Activated T-helper 1 cell treated with Interleukin-2 at 50 U/mL for 16 hours (primary cell): ENCODE measurements at places on chromosomes 5 and 9.

DNA sequence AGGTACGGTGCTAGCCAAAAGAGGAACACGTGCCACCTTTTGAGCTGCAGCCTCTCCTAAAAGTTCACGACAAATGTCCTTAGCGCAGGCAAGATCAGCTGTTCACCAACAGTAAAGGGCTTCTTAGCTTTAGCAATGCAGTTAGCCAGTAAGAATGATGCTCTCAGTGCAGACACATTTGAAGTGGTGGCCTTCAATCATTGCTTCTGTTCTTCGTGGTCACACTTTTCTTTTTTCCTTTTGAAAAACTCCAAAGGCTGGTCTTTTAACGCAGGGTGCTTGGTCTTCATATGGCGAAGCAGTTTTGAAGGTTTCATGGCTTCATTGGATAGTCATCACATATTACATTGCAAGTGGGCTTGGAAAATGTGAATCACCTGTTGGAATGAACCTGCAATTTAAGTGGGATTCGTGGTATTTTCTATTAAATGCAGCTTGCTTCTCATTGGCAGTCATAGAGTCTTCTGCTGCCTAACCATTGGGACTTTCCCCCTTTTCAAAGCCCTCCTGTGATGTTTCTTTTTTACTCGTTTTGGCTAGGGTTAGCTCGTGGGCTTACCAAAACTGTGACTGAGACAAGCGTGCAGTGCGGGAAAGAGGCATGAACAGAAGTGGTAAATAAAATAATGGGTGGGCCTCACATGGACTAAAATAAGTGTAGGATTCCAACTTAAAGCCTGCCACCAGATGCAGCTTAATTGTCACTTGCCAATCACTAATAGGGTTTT, 100.9 kb downstream of the MRPL36 start:
- DNase-seq: no peak

DNA sequence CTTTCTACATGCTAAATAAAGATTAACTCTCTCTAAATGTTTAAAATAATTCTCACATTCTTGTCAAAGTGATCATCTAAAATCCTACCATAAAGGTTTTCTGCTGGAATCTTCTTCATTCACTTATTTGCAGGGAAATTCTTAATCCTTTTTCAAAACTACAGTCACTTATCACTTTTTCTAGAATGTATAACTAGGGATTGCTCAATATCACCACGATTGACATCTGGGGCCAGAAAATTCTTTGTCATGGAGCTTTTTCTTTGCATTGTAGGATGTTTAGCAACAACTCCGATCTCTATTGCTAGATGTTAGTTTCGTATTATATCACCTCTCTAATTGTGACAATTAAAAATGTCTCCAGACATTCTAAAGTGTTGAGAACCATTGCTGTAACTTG, 344.9 kb upstream of the PIK3R1 start:
- DNase-seq: no peak

DNA sequence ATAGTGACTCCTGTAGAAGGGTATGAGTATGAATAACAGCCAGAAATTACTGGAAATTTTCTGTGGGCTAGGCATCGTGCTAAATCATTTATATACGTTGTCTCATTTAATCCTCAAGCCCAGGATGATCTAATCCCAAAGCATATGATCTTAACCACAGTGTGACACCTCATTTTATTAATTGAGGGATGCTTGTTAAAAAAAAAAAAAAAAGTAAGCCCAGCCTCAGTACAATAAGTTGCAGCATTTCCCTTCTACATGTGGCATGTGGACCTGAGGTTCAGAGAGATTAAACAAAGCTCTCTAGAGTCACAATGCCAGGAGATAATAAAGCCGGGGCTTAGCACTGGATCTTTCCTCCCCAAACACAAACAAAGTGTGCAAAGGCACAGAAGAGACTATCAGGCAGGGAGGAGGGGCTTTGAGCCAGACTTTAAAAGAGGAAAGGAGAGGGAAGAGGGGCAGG, 49.5 kb downstream of the KLF4 start:
- DNase-seq: no peak

DNA sequence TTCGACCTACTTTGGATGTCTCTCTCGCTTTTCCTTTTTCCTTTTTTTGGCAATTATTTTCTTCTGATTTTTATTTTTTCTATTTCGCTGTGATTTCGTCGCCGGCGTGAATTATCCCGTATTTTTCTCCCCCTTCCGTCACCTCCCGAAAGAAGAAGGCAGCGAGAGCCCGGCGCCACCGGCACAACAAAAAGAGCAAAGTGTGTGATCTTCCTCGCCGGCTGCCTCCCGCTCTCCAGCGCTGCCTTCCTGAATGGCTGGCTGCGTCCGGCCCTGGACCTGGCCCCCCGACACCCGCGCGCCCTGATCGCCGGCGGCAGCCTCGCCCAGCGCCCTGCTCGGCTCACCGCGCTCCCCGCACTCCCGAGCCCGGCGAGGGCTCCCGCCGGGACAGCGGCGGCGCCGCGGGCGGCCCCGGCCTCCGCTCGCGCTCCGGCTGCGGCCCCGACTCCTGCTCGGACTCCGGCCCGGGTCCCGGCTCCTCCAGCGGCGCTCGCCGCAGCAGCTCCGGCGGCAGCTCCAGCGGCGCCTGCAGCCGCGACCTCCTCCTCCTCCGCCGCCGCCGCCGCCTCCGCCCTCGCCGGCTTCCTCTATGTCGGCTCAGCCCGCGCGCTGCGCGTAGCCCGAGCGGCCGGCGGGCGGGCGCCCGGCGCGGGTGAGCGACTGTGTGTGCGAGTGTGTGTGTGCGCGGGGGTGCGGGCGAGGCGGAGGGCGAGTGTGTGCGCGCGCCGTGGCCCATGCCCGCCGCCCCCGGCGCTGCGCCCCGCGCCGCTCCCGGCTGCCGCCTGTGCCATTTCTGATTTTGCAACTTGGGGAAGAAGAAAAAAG, 960 bp downstream of the NR2F1 start:
- no peak for DNase-seq

DNA sequence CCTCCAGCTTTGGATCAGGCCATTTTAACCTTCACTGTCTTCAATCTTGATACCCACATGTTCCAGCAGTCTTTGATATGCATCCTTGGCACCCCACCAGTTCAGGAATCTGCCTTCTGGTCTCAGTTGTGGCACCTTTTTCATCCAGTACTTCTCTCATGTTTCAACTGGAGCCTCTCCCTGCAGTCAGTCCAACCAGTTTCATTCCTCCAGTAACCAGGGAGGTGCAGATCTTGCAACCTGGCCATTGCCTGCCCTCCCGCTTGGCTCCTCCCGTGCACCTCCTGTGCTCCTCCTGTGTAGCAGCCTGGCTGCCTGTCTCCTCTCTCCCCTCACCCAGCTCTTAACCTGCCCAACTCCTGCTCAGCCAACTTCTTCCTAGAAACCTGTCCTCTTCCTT, 20.2 kb downstream of the FUBP3 start:
- DNase-seq: no peak

- DNase-seq: no peak
These were observed 245.6 kb downstream of the LURAP1L start for GRCh38 chr9:13020146-13021040.

DNA sequence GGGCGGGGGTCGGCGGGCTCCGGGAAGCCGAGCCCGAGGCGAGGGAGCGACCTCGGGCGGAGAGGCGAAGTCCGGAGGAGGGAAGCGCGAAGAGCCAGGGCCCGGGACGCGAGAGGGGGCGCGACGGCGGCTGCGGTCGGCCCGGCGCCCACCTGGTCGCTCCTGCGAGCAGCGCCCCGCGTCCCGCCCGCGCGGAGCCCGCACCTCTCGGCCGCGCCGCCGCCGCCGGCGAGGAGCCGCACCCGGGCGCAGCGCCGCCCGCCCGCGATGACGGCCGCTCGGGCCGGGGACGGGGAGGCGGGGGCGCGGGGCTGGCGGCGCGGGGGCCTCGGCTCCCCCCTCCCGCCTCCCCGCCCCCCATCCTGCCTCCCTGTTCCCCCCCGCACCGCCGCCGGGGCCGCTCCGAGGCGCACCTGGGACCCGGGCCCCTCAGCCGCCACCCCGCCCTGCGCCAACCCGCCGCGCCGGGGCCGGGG, 2.6 kb downstream of the NR5A1 start:
- DNase-seq: no peak

GRCh38 chr9:124605258-124605657, 98.1 kb upstream of the NR5A1 start:
- DNase-seq: no peak

DNA sequence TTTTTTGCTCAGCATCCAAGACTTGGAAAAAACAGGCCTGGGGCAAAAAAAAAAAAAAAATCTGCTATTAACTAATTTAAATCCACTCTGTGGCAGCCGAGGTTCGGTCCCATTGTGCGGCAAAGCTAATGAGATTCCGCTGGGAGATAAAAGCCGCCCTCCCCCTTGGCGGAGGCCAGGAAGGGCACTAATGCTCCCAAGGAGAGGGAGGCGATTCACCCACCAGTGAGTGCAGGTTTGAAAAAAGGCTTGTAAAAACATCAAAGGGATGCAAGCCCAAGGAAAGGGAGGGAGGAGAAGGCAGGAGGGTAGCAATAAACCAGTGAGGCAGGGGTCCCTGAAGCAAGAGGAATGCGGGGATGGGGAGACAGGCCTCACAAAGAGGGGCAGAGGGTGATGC, 129.5 kb upstream of the RAPGEF1 start:
- no peak for DNase-seq

DNA sequence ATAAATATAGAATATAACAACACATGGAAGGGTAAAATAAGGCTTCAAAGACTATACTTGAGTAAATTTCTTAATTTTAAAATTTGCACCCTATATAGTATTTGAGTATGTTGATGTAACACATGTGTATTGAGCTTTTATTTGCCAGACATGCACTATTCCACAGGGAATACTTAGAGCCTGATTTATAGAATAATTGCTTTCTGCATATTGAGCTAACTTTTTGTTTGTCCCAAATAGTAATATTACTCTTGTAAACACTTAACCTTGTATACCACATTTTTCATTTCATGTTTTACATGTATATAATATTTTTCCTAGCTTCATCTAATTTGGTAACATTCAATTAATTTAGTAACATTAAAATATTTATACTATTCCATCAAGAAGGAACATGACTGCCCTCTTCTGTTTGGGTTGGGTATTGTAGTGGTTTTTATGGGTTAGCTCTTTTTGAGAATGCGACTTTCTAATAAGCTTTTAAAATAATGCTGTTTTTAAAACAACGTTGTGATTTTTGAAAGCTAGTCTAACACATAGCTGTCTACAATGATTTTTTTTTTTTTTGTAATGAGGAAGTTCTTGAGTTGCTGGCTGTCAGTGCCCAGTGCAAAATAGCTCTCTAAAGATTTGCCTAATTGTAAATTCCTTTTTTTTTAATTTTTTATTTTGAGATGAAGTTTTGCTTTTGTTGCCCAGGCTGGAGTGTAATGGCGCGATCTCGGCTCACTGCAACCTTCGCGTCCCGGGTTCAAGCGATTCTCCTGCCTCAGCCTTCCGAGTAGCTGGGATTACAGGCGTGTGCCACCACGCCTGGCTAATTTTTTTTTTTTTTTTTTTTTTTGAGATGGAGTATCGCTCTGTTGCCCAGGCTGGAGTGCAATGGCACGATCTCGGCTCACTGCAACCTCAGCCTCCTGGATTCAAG, 4.8 kb downstream of the SUB1 start:
- DNase-seq: no peak

DNA sequence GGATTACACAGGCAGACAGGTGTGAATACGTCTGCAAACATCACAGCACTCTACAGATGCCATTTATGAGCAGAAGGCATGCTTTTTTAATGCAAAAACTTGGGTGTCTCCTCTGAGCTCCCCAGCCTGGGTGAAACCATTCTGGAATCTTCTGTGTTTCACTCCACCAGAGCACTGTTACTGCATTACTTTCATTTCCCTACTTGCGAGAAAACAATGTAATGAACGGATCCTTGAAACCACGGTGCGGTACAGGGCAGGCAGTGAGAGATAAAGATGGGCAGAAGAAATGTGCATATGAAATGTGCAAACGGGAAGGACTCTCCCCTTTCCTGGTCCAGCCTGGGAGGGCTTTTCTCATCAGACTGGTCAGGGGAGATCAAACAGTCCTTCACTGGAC, 584.3 kb upstream of the KLF4 start:
- no peak for DNase-seq

DNA sequence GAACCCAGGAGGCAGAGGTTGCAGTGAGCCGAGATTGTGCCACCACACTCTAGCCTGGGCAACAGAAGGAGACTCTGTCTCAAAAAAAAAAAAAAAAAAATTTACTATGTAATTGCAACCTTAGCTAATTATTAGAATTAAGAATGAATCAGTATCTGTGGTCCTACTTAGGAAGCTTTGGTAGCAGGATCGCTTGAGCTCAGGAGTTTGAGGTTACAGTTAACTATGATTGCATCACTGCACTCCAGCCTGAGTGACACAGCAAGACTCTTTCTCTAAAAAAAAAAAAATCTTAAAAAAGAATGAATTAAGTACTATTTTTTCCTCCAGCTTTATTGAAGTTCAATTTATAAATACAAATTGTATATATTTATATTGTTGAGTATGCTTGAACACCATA, 16.7 kb downstream of the NDUFAF2 start:
- no peak for DNase-seq

GRCh38 chr9:101579711-101580545, 14.8 kb downstream of the PPP3R2 start:
- no peak for DNase-seq

DNA sequence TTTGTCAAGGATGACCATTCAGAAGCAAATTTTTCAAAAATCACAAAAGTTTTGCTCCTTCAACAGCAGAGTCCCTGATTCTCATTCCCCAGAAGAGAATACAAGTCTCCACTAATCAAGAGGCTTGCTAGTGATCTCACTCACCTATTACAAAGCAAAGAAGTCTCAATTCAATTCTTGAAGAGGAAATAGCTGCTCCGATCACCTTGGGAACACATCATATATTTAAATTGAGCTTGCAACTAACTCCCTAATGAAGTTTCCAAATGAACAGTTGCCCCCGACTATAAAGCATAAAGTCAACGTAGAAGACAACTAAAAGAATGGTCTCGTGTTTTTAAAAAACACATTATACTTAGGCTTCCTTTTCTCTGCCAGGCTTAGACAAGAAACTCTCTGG, 1.6 kb downstream of the LIFR start:
- DNase-seq: no peak

- DNase-seq: no peak
These were observed 58.3 kb upstream of the AFAP1L1 start for GRCh38 chr5:149213264-149213880.

DNA sequence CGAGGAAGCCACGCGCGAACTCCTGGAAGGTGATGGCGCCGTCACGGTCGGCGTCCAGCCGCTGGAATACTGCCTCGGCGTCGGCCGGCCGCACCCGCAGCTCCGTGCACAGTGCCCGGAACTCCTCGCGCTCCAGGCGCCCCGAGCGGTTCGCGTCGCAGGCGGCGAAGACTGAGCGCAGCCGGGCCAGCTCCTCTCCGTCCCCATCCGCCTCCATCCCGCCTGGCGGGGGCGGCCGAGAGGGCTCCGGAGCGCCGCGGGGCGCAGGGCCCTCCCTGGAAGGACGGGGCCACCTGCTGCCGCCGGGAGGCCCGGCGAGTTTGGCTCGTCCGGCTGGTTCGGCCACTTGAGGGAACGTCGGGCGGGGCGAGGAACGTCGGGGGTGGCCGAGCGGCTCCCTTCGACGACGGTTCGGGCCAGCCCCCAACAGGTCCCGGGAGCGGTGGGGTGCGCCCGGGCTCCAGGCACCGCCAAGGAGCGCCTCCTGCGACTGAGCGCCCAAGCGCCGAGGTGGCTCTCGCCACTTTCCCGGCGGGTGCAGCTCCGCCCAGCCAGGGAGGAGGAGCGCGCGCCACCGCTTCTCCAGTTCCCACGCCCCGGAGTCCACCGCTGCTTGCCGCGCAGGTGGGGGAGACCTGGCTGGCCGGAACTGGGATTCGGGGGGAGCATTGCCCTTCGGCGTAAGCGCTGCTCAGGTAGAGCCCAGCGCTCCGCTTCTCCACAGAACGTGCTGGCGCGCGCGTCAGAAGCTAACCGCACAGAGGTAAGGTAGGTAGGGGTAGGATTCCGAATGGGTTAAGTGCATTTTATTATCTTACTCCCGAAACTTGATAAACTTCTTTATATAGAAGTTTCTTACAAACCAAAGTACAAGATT, at the start of gene RASEF:
Gene RASEF (minus strand): TSS at position 492 of the 877 bp plus-strand sequence. CDS start 275 bp downstream, at position 217.
- DNase-seq: no peak
